ENCODE measurements at places on chromosomes 16 and 17.

DNA sequence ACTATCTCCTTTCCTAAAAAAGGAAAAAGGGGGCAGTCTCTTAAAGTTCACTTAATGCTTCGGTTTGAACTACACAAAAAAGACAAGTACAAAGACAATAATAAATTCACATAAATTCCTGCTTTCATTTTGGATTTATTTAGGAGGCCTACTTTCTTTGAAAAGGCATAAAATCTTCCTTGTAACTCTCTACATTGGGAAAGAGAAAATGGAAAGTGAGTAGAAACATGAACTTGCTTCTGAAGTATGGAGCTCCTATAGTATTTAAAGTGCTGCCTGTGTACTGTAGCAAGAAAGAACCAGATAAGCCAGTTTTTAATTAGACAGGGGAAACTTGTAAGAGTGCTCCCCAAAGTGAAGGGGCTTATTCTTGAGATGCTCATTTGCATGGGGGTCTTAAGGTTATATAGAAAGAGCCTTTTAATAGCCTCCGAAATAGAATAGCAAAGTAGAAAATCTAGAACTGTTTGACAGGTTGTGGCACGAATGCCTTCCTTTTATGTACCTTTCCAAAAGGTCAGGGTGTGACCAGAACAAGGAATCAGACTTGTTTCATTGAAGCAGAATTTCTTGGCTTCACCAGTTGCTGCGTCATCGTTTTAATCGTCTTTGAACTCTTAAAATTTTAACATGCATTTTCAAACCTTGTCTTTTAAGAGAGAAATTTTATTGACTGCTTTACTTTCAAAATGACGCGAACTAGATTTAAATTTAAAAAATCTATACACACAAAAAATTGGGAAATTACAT lies 12.9 kb downstream of the GAN start:
- DNase-seq, result no peak

GRCh38 chr17:4463818-4464476 lies 30.2 kb downstream of the SPNS3 start:
- no peak for DNase-seq

DNA sequence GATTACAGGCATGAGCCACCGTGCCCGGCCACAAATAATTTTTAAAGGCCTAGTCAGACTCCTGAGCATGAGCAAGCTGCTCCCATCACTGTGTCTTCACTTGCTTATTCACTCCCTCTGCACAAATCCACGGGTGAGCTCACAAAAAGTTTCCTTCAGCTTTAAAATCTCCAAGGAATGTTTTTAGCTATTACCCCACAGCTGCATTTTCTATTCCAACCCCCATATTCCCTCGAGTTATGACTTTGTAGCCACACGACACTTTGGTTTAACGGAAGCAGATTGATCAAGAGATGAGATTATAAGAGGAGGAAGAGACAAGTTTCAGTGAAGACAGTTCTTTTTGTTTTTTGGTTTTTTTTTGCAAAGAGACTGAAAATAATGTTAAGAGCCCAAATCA lies 49.1 kb upstream of the SLC25A19 start:
- DNase-seq, result peak; percentile 60

- no peak for DNase-seq
Observed at GRCh38 chr16:50474138-50474537, 74.1 kb upstream of the NKD1 start.

DNA sequence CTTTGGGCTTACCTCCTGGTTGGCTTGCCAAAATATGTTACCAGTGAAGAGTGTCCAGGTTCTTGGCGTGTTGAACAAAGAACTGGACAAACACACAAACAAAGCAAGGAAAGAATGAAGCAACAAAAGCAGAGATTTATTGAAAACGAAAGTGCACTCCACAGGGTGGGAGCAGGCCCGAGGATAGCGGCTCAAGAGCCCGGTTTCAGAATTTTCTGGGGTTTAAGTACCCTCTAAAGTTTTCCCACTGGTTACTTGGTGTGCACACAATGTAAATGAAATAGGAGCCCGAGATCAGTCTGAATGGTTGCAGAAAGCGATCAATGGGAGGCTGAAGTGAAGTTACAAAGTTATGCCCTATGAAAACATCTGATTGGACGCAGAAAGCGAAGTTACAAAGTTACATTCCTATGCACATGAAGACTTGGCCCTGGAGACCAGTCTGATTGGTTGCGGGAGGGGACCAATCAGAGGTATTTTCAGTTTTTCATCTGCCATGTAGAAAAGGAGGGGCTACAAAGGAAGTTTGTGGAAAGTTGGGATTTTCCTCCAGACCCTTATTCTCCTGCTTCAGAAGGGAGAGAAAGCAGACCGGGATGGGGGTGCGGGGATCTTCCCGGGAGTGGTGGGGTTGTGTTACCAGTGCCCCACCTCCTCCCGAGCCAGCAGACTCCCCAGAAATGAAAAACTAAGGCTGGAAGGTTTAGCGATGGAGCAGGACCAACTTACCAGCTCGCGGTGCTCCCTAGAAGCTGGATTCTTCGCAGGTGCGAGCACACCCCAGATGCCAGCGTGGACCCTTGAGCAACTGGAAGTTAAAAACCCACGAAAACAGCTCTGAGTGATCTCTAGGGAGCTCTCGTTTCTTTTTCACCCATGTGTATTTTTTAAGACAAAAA lies at the start of gene SLFN12:
SLFN12 (minus strand) TSS at position 325 of the 899 bp plus-strand sequence. CDS start 9,472 bp downstream, outside the sequence.
- peak; percentile 96 for DNase-seq

- DNase-seq, result peak; percentile 59
Observed at GRCh38 chr16:29852654-29853053, 10.4 kb downstream of the CDIPT start.

GRCh38 chr16:25051406-25052150 lies 36.4 kb upstream of the ARHGAP17 start:
- DNase-seq, result peak; percentile 41

DNA sequence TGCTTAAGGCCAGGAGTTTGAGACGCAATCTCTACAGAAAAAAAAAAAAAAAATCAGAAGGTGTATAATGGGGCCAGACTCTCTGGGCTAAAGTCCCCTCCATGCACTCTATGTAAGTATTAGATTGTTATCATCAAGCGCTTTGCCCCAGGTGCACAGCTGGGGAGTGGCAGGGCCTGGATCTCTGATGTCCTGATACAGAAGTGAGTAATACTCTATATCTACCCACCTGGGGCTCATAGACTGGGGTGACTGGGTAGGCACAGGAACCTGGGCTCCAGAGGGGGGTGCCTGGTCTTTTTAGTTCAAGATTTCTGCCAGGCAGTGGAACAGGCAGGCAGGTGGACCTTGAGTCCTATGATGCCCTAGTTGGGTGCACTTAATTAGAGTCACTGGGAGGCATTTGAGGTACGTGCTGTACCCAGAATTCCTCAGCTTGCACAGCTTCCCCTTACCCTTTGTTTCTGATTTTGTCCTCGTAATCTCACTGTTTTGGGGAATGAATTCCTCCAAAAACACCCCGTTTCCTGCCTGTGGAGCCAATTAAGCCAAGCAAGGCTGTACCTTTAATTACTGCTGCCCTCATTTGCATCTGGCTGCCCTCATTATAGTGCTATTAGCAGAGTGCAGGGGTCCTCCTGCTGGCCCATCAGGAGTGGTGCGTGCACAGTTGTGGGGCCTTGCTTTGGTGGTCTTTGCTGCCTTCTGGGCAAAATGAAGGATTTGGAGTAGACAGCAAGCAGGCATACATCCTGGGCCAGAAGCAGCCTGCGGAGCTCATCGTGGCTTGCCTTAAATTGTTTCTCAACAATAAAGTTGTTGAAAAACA lies 239.0 kb downstream of the SNX29 start:
- DNase-seq, result no peak

- DNase-seq, result peak; percentile 69
Observed at GRCh38 chr16:525520-526180, 1.9 kb upstream of the CAPN15 start.

DNA sequence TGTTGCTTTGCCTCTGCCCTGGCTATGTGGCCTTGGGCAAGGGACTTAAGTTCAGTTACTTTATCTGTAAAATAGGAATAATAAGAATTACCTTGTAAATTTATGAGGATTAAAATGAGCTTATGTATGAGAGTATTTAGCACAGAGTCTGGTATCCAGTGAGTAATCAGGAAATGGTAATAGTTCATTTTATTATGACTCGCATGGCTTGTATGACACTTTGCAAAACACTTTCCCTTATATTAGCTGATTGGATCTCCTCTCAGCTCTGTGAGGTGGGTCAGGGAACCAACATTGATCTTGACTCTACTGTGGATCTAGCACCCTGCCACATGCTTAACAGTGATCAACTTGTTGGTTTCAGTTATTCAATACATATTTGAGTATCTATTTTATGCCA lies 8.3 kb upstream of the CDH3 start:
- no peak for DNase-seq

DNA sequence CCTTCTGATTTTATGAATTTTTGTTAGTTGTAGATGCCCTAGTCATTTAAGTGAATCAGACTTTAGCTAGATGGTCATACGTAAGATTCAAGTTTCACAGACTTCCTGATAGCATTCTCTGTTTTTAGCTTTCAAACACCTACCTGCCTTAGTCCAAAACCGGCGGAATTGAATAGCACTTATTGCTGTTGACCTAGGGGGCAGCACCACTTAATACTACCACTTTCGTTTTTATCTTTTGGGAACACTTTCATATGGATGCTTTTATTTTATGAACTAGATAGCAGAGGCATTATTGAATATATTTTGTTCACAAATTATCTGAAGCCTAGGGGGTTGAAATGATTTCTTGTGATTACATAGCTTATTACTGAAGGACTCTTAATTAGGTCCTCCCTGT lies 31.5 kb downstream of the TADA2A start:
- no peak for DNase-seq

GRCh38 chr17:50682938-50683337 lies 24.8 kb downstream of the ANKRD40 start:
- no peak for DNase-seq

GRCh38 chr17:83170571-83171260 lies 91.3 kb downstream of the METRNL start:
- DNase-seq, result no peak

- no peak for DNase-seq
Observed at GRCh38 chr17:73230088-73230487, 31.6 kb downstream of the CPSF4L start.

DNA sequence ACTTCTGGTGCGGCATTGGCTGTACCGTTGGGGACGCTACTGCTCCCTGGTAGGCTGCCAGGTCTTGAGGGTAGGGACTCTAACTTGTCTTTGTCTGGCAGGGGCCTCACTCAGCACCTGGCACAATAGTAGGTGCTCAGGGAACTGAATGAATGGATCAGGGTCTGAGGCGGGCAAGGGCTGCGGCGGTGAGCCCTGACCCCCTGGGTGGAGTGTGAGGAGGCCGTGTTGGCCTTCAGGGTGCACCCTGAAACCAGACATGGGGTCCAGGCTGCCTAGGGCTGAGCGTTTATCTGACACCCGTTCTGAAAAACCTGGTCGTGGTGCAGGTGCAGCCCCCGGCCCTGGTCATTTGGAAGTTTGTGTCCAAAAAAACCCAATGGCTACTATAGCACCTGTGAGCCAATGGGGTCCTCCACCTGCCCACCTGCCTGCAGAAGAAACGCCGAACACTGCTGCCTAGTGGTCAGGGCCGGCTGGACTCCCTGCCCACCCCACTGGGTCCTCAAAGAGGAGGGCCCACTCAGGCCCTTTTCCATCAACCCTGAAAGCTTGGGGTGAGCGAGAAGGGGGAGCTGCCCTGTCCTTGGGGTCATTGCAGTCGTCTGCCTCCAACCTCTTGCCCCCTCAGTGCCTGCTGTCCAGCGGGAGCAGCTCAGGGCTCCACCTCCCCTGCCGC lies 4.9 kb upstream of the ATP6V0C start:
- no peak for DNase-seq

GRCh38 chr16:56610609-56611111 lies 2.3 kb downstream of the MT2A start:
- no peak for DNase-seq

GRCh38 chr17:44308320-44308818 lies at the start of gene RUNDC3A:
Gene RUNDC3A (plus strand): TSS chr17:44308601. CDS start chr17:44308833, 232 bp downstream.
- DNase-seq, result peak; percentile 73

DNA sequence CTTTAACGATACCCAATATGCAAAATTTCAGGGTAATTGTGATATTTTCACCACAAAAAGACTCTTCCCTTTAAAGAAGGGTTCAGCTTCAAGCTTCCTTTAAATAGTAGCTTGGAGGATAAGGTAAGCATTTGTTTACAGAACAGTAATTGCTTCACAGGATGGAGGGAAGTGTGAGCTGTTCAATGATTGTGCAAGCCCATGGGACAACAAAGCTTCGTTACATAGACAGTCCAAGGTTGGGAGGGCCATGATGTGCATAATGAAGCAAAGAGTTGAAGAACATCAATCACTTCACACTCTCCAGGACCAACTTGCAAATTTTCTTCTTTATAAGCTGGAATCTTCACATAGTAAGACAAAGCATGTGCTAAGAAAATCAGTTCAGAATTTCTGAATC lies 145.0 kb upstream of the ASIC2 start:
- DNase-seq, result no peak

- DNase-seq, result peak; percentile 94
Observed at GRCh38 chr17:76546556-76547182, 6.8 kb downstream of the PRCD start.

GRCh38 chr16:11066261-11066870 lies 122.0 kb downstream of the CLEC16A start:
- no peak for DNase-seq
